ENCODE measurements at places on chromosomes 1 and 21. TPM values are rescaled to one million over a fixed set of nuclear protein-coding genes. Genes with fewer than 3 reads are reported as not detected.

The SNAPIN gene
- total RNA-seq = 82.5 TPM

The CDA gene
- not detected for total RNA-seq

The STMN1 gene
- 329 TPM for total RNA-seq

The KCNA2 gene
- total RNA-seq = 0.52 TPM

The FH gene
- 163 TPM for total RNA-seq

DNA sequence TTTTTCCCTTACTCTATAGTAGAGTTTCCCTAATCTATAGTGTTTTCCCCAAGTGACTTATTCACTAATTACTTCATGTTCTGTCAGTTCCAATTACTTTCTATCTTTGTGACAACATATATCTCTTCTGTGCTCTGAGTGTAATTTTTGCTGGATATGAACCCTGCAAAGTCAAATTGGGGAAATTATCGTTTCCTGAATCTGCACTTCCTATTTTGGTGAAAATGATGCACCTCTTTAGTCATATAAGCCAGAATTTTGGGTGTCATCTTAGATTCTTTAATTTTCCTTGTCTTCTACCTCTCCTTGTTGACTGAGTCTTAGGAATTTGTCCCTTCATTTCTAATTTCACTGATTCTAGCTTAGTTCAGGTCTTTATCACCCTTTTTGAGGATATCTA is 33.4 kb upstream of the PRKACB start:
- no peak for DNase-seq

- DNase-seq = no peak
Measured at GRCh38 chr1:106753066-106753465, 303.4 kb upstream of the PRMT6 start.

GRCh38 chr1:208747979-208748378 is 503.8 kb upstream of the PLXNA2 start:
- no peak for DNase-seq

DNA sequence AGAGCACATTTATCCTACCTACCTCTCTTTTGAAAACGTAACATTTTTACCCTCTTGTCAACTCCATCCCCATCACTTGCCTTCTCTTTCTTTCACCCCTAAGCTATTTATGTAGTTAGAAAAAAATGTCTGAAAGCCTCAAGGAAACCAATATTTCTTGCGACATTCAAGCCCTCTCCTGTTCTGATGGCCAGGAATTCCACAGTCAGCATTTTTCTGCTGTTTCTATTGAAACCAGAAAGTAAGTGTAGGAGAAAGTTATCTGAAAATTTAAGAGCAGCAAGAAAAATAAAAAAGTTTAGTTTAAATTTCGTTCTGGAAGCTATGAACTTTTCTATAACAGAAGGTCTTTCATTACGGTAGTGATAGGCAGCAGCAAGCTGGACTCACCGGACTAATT is 247.6 kb upstream of the PBX1 start:
- no peak for DNase-seq

DNA sequence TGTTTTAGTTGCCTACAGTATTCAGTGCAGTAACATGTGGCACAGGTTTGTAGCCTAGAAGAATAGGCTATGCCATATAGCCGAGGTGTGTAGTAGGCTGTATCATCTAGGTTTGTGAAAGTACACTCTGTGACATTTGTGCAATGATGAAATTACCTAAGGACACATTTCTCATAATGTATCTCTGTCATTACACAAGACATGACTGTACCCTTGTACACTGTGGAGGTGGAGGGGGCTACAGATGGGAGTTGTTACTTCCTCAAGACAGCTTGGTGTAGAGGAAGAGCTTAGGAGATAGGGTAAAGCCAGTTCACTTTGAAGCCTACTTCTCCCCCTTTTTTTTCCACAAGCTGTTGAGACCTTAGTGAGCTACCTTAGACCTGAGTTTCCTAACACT is 59.7 kb upstream of the RAVER2 start:
- DNase-seq = no peak

DNA sequence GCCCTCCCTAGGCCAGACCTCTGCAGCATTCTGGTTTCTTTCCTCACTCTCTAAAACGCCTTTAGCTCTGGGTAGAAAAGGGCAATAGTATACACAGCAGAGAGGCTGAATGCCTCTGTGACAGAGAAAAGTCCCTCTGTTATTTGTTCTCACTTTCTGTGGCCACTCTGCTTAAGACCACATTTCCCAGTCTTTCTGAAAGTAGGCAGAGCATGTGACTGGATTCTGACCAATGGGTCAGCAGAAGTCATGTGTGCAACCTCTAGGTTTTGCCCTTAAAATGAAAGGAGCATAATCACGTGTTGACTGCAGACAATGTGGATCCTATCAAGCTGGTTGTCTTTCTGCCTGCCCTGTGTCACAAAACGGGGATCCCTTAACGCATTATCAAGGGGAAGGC is 79.7 kb upstream of the MARK1 start:
- no peak for DNase-seq

GRCh38 chr1:213605732-213606131 is 382.0 kb upstream of the PROX1 start:
- DNase-seq = no peak

DNA sequence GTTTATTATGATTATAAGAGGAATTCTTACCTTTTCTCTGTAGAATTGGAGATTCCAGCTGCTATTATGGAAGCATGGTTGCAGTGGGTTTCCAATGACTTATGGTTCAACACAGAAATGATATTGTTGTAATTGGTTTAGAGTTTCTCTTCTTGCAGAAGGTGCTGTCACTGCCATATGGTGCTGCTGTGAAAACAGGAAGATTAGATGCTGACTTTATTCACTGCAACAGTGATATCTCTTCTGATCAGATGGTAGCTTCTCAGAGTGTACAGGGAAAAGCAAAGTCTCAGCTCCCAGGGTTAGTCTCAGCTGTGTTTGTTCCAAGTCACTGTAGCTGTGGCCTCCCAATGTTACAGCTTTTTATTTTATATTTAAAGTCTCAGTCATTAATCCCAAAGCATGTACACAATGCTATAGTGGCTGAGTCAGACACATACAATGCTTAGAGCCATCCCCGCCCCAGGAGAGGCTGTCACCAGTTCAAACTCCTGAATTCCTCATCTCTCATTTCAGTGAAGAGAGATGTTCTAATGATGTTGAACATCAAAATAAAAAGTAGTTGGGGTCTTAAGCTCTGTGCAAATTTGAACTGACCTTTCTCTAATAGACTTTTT is 42.7 kb upstream of the RGS2 start:
- DNase-seq = no peak

- no peak for DNase-seq
Measured at GRCh38 chr1:51336004-51336403, 5.6 kb upstream of the TTC39A start.

GRCh38 chr1:217393896-217394295 is 237.0 kb downstream of the GPATCH2 start:
- no peak for DNase-seq

DNA sequence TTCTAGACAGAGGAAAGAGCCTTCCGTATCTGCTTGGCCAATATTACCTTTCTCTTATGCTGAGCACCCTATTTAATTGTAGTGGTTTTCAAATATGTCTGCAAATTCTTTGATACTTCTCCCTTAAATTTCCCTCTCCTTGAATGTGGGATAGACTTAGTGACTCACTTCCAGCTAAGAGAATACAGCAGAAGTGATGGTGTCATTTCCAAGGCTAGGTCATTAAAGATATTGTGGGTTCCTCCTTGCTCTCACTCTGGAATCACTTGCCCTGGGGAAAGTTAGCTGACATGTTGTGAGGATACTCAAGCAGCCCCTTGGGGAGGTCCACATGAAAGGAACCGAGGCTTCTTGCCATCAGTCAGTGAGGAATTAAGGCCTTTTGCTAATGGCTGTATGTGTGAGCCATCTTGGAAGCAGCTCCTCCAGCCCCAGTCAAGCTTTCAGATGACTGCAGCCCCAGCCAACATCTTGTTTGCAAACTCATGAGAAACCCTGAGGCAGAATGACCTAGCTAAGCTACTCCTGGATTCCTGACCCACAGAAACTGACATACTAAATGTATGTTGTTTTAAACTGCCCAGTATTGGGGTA is 8.1 kb upstream of the CITED4 start:
- no peak for DNase-seq

DNA sequence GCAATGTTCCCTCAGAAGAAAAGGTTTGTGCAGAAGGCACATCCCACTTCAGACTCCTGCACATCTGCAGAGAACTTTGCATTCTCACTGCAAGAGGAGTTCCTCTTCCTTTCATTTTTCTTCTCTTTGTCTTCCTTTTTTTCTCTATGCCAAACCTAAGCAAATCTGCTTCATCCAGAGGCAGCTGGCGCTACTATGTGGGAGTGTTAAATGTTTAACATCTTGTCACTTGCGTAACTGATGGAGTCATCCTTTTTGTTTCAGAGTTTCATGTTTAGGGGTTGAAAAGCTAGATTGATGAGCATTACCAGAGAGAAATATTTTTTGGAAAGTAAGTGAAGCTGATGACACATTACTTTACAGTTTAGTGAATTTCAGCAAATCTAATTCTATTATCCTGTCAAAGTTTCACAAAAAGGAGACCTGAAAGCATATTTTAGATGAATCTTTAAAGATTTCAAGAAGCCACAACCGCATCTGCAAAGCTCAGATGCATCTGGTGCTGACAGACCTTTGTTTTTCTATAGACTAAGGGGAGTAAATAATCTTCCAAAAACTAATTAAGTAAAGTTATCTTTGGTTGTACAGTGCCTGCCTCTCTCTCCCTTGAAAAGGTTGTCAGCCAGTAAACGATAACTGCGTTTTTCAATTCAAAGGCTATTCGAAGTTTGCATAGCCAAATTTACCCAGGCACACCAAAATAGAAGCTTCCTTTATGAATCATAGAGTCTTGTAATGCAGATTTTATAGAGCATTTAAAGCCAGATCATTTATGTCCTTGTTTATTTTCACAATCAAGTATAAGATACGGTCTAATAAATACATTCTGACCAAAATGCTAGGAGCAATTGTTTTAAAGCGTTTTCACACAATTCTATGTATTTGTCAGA is 1.2 kb upstream of the LRRC53 start:
- DNase-seq = no peak

- DNase-seq = no peak
Measured at GRCh38 chr1:234647245-234647644, 37.3 kb upstream of the IRF2BP2 start.

DNA sequence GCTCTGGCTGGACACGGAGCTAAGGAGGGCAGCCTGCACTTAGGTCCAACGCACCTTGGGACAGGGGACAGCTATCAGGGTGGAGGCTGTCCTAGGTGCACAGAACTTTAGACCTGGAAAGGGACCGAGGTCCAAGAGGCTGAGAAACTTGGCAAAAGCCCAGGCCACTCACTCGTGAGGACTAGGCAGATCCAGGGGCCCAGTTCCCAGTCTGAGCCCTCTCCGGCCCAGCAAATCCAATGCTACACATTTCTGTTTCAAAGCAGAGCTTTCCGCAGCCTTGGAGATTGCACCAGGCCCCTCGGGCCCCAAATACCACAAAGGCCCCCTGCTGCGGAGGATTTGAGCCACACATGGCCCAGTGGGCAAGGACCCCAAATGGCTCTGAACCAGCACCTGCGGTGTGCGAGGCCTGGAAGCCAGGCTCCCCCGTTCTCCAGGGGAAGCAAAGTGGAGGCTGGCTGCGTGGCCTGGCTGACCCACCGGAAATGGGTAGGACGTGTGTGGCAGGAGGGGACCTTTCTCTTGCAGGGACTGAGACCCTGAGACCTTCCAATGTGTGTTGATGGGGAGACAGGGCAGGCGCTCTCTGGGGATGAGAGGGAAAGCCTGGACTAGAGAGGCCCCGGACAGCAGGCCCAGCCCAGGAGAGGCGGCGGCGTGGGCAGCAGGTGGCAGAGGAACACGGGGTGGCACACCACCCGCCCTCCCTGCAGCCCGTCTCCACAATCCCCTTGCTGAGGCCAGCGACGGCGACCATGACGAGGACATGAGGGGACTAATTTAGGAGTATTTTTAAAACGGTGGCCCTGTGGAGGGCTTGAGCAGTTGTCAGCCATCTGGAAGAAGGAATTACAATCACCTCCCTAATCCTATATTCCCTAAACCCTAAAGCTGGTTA is 118.7 kb downstream of the CASZ1 start:
- DNase-seq = no peak

DNA sequence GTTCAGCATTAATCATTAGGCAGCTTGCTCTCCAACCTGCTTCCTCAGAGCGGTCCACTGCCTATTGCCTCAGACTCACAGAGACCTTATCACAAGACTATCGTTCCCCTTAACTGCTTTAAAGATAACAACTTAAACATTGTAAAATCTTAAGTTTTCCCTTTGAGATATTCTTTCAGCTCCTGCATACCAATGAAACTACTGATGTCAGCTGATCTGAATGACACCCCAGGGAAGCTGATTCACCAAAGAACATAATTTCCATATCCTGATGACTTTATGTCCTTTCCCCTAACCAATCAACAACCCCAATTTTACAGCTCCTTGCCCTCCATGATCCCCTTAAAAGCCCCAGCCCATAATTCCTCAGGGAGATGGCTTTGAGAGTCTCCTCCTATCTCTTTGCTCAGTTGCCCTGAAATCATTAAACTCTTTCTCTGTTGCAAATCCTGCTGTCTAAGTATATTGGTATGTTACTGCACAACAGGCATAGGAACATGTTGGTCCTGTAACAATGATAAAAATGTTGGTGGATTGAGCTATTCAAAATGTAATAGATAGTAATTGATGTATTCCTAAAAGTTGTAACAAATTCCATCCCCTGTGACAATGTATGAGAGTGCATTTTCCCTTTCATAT is 621.4 kb upstream of the RGS18 start:
- DNase-seq = no peak

- no peak for DNase-seq
Measured at GRCh38 chr1:215243345-215244054, 161.0 kb downstream of the KCNK2 start.

GRCh38 chr1:32400876-32401631 is 6.8 kb upstream of the BSDC1 start:
- peak; percentile 72 for DNase-seq

- no peak for DNase-seq
Measured at GRCh38 chr21:26958788-26959187, 8.1 kb downstream of the ADAMTS5 start.

DNA sequence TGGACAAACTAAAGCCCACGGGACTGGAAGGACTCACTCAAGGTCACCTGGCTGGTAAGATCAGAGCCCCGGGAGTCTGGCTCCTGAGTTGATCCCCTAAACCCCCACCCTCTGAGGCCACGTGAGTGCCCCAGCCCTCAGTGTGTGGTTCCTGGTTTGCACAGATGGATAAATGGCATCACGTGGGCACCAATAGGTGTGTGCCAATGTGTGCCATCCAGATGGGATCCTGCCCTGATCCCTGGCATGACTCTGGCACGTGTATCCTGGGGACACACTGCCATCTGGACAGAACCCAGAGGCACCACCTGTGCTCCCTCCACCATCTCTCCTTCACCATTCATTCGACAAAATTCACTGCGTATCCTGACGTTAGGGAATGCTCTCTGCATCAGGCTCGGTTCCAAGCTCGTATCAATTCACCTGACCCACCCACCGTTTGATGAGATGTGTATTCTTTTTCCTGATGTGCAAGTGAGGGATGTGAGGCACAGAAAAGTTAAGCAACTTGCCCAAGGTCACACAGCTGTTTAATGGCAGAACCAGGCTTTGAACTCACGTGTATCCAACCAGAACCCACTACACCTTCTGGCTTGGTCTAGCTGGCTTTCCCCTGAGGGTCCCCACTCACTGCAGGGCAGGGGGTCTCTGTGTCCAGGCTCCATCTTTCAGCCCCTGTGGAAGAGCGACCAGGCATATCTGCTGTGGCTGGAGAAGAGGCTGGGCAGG is 49.8 kb upstream of the PAX7 start:
- no peak for DNase-seq

GRCh38 chr1:32351399-32352238 is 10.7 kb downstream of the FAM229A start:
- peak; percentile 87 for DNase-seq
